ENCODE measurements at places on chromosomes 12 and 14.

GRCh38 chr14:77459072-77459723, 1.3 kb downstream of the AHSA1 start:
- peak; percentile 57 for DNase-seq

DNA sequence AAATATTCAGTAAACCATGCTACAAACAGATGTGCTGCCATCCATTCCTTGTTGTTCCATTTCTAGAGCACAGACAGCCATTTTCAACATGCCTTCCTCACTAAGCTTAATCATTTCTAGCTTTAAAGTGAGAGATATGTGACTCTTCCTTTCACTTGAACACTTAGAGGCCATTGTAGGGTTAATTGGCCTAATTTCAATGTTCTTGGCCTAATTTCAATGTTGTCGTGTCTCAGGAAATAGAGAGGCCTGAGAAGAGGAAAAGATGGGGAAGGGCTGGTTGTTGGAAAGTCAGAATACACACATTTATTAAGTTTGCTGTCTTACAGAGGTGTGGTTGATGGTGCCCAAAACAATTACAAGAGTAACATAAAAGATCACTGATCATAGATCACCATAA, 435.1 kb downstream of the ZFP36L1 start:
- DNase-seq, result no peak

DNA sequence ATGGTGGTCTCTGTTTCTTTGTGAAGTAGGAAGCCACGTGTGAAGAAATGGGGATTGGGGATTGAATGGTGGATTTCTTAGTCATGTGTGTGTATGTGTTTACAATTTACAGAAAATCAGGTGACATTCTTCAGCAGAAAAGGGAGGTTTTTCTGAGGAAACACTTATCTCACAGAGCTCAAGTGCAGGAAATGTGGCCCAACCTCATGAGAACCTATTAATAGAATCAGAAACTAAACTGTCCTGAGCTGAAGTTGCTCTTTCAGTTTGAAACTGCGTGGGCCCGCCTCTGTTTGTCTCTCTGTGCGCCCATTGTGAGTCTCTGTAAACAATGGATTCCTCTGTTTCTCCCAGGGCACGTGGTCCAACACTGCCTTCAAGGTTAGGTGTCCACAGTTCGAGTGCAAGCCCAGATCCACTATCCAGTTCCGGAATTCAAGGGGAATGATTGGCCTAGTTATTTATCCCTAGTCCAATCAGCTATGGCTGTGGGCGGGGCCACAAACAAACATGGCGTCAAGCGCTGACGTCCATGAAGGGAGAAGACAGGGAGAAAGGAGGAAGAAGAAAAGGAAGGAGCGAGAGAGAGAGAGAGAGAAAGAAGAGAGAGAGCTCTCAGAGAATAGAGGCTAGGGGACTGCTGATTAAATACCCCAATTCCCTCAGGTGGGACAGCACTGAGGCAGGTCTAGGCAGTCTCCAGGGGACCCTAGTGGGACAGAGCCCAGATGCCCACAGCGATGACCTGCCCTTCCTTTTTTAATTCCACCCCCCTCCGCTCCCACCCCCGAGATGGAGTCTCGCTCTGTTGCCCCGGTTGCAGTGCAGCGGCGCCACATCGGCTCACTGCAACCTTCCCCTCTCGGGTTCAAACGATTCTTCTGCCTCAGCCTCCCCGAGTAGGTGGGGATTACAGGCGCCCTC, 31.4 kb upstream of the C12orf76 start:
- peak; percentile 66 for DNase-seq

DNA sequence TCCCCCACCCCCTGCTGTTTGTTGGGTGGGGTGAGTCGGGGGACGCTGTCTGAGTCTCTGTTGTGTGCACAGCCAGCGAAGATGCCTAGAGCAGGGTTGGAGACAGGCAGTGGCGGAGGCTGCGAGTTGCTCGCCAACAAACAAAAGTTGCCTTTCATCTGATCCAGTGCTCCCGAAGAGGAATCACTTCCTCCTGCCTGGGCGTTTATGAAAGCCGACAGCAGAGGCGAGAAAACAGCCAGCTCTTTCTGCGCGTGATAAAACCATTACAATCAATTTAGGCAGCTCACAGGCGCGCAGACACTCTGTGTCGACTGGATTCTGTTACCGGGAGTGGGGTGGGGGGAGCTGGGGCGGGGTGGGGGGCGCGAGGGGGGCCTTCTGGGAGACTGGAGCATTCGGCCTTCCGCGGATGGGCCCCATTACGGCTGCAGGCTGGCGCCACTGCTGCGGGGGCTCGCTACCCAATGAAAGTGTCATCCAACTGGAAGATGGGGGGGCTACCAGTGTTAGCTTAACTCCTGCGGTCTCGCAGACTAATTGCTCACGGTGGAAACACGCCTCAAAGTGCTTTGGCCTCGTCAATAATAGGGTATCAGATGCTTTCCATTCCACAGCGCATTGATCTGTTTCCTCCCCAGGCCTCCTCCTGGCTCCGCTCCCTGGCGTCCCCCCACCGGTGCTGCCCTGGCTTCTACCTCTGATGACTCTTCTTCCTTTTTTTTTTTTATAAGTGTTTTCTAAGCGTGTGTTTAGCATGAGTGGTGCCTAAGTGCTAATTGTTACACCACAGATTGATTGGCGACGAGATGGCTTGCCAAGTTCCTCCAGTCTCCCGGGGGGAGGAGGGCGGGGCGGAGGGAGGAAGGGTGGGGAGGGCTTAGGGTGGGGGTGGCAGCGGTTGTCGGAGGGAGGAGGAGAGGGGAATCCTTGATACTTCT, 678.4 kb downstream of the MED13L start:
- DNase-seq, result no peak

DNA sequence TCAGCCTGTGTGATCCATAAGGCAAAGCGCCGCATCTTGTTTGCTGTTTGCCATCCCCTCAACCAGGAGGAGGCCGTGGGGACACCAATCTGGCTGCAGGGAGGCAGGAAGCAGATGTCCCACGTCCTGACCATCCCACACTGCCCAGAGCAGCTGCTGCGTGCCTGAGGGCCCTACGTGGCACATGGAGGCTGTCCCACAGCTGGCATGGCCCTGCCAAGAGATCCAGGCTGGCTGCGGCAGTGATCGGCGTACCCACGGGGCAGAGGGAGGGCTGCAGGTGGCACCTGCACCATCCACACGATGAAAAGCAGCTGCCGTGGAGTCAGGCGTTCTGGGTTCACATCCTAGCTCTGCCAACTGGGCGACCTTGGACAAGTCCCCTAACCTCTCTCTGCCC, 42.0 kb downstream of the NCOR2 start:
- no peak for DNase-seq

DNA sequence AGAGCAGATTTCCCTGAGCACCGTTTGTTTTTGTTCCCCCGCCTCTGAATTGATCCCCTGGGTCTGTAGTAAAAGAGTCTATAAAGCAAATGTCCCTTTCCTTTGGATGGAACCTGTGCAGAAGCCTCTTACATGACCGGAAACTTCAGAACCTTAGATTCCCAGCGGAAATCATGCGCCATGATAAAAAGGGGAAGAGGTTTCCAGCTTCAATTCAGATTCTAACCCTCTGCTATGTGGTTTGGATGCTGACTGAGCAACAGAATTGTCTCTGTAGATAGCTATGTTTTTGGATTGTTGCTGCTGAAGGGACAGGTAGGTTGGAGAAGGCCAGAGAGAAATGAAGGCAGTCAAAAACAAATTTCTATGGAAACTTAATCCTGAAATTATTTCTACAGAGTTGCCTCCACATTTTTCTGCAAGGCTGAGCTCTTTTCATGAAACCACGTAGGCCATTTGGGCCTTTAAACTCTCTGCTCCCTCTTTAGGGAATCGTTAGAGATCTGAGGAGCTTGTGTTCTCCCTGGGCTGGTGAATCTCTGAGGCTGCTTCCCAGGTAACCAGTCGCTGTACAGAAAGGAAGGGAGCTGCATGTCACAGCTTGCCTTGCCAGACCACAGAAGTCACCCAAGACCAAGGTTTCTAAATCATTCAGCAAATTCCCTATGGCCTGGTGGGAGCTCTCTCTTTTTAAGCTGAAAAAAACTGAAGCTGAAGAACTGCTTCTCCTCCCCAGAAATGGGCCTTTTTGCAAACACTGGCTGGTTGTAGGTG, 28.7 kb upstream of the OR10P1 start:
- no peak for DNase-seq

DNA sequence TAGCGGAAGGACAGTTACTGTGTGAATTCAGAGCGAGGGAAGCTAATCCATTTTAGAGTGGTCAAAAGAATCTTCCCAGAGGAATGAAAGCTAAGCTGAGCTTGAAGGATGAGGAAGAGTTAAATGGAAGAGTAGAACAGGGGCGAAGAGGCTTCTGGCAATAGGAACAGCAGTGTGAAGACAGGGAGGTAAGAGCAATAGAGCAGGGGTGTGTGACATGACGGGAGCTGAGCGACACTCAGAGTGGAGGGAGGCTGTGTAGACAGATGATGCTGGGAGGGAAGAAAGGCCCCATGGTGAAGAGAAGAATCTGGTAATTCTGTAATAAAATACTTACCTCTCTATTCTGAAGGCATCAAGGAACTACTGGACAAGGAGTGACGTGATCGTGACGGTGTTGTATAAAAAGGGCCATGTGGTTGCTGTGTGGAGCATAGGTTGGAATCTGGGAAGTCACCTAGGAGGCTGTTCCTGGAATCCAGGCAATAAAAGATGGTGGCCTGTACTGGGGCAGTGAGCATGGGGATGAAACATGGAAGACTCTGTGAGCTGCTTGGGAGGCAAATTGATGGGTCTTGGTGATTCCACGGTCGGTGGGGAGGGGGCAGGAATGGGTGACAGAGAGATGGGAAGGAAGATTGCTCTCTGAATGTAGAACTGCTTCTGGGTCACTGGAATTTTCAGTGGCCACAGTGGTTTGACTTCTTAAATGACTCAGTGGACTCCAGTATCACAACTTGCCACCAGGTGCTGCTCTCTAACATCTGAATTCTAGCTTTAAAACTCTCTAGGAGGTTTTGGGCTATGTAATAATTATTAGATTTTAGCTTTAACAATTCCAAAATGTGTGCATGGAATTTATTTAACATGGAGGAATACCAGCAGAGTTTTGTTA, 164.1 kb downstream of the ATP23 start:
- no peak for DNase-seq

DNA sequence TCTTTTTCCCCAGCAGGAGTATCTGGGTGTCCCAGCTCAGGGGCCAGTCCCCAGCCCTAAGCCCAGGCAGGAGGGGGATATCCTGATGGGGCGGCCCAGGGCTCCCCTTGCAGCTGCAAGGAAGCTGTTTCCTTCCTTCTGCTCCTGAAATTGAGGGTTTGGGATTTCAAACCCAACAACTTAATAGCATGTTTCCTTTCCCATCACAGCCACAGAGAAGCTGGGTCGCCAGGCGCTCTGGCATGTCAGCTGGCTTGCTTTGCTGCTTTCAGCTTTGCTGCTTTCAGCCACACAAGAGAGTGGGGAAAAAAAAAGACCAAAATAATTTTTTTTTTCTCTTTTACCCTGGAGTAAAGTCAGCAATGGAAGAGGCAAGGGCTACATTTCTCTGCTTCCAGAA, 30.0 kb downstream of the HVCN1 start:
- no peak for DNase-seq

DNA sequence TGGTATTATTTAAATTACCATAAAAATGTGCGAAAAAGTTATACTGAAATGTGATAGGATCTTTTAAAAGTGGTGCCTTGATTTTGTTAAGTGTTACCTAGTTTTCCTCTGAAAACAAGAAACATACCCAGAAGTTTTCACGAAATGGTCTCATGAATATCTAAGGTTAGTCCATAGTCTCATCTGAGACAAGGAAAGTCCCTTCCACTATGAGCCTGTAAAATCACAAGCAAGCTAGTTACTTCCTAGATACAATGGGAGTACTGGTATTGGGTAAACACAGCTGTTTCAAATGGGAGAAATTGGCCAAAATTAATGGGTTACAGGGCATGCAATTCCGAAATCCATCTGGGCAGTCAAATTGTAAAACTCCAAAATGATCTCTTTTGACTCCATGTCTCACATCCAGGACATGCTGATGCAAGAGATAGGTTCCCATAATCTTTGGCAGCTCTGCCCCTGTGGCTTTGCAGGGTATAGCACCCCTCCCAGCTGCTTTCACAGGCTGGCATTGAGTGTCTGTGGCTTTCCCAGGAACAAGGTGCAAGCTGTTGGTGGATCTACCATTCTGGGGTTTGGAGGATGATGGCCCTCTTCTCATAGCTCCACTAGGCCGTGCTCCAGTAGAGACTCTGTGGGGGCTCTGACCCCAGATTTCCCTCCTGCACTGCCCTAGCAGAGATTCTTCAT, 271.4 kb downstream of the NAV3 start:
- no peak for DNase-seq

All from activated CD4-positive, alpha-beta T cell treated with anti-CD3 and anti-CD28 coated beads, Interleukin-2, amount 50 U/mL, for 1 hour (primary cell).